T-cell (primary cell): ENCODE measurements at places on chromosomes 16 and 17. TPM values are rescaled to one million over a fixed set of nuclear protein-coding genes. Genes with fewer than 3 reads are reported as not detected.

DNA sequence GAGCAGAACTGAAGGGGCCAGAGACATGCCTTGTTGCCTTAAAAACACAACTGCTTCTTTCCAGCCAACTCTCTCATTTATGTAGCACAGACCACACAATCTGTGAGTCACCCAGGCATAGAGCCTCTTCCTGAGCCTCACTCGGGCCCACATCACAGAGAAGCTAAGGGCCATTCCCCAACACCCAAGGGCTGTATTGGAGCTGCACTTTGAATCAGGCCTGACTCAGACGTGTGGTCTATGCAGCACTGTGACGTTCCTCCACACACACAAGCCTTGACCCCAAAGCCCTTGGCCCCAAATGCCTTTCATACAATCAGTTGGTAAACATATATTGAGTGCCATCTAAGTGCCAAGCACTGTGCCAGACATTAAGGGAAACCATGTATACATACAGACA is 308.9 kb upstream of the DYNLRB2 start:
- DNase-seq = no peak
- H3K4me3 ChIP-seq = no peak overlapping the region
- H3K4me1 ChIP-seq = no peaks in the 10 kb centered on the region
- no peaks in the 10 kb centered on the region for H3K36me3 ChIP-seq
- H3K27me3 ChIP-seq = no peaks in the 10 kb centered on the region
- no peak overlapping the region for H3K27ac ChIP-seq

- H3K36me3 ChIP-seq = peaks cover 9% of the 10 kb centered on the region
- no peaks in the 10 kb centered on the region for H3K27me3 ChIP-seq
- H3K4me1 ChIP-seq = peaks cover 3% of the 10 kb centered on the region
Measured at GRCh38 chr16:3690980-3691720, 26.2 kb downstream of the TRAP1 start.

VAT1L gene
- total RNA-seq = not detected

DNA sequence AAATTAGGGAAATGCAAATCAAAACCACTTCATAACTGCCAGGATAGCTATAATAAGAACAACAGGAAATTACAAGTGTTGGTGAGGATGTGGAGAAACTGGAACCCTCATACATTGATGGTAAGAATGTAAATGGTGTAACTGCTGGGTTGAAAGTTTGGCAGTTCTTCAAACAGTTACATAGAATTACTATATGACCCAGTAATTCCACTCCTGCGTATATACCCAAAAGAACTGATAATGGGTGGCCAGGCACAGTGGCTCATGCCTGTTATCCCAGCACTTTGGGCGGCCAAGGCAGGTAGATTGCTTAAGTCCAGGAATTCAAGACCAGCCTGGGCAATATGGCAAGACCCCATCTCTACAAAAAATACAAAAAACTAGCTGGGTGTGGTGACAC is 4.5 kb upstream of the CMTM4 start:
- peaks cover 3% of the 10 kb centered on the region for H3K4me1 ChIP-seq
- H3K27me3 ChIP-seq = peaks cover 24% of the 10 kb centered on the region
- DNase-seq = no peak
- no peak overlapping the region for H3K27ac ChIP-seq

- H3K27ac ChIP-seq = peak overlapping the region; percentile 60
- H3K36me3 ChIP-seq = peaks cover 3% of the 10 kb centered on the region
- peaks cover 47% of the 10 kb centered on the region for H3K4me1 ChIP-seq
Measured at GRCh38 chr17:5237541-5238016, 2.9 kb upstream of the SCIMP start.

- no peaks in the 10 kb centered on the region for H3K36me3 ChIP-seq
- no peak overlapping the region for H3K4me3 ChIP-seq
- peak; percentile 51 for DNase-seq
Measured at GRCh38 chr17:38322156-38322779, 21.5 kb downstream of the GPR179 start.

DNA sequence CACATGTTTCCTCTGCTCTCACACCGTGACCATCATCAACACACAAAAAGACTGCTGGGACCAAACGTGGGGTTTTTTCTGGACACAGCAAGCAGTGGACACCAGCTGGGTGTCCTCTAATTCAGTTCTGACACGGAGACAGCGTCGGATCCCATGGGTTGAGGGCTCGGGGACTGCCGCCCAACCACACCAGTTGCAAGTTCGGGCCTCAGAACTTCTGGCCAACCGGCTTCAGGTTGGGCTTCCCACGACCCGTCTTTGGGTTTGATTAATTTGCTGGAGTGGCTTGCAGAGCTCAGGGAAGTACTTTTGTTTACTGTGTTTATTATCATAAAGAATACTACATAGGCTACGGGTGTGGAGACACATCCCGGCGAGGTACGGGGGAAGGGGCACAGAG is 97.8 kb downstream of the BANP start:
- no peak overlapping the region for H3K4me3 ChIP-seq
- no peaks in the 10 kb centered on the region for H3K4me1 ChIP-seq
- no peak overlapping the region for H3K27ac ChIP-seq
- H3K27me3 ChIP-seq = no peaks in the 10 kb centered on the region
- H3K36me3 ChIP-seq = peaks cover 6% of the 10 kb centered on the region
- DNase-seq = no peak

HOXB3 gene
- total RNA-seq = 7.7 TPM

GRCh38 chr17:20066253-20066652 is 57.1 kb downstream of the SPECC1 start:
- no peaks in the 10 kb centered on the region for H3K27me3 ChIP-seq
- no peaks in the 10 kb centered on the region for H3K36me3 ChIP-seq
- H3K4me3 ChIP-seq = no peak overlapping the region
- H3K4me1 ChIP-seq = no peaks in the 10 kb centered on the region

GRCh38 chr16:4263504-4264436 is 9.1 kb downstream of the TFAP4 start:
- H3K27me3 ChIP-seq = no peaks in the 10 kb centered on the region
- no peak overlapping the region for H3K4me3 ChIP-seq
- no peak for DNase-seq
- peaks cover 13% of the 10 kb centered on the region for H3K36me3 ChIP-seq
- no peak overlapping the region for H3K27ac ChIP-seq

FBXO39 gene
- total RNA-seq = 0.53 TPM

- no peaks in the 10 kb centered on the region for H3K27me3 ChIP-seq
- H3K36me3 ChIP-seq = no peaks in the 10 kb centered on the region
- H3K4me1 ChIP-seq = peaks cover 10% of the 10 kb centered on the region
- no peak overlapping the region for H3K4me3 ChIP-seq
Measured at GRCh38 chr17:66343531-66344078, 41.2 kb downstream of the PRKCA start.

GRCh38 chr16:54048586-54049495 is 237.7 kb downstream of the IRX3 start:
- H3K36me3 ChIP-seq = no peaks in the 10 kb centered on the region
- no peak overlapping the region for H3K27ac ChIP-seq
- no peak overlapping the region for H3K4me3 ChIP-seq
- DNase-seq = no peak

GRCh38 chr16:54204756-54205155 is 81.8 kb downstream of the IRX3 start:
- no peak overlapping the region for H3K27ac ChIP-seq
- no peaks in the 10 kb centered on the region for H3K36me3 ChIP-seq
- no peak for DNase-seq
- H3K4me3 ChIP-seq = no peak overlapping the region
- no peaks in the 10 kb centered on the region for H3K27me3 ChIP-seq

DNA sequence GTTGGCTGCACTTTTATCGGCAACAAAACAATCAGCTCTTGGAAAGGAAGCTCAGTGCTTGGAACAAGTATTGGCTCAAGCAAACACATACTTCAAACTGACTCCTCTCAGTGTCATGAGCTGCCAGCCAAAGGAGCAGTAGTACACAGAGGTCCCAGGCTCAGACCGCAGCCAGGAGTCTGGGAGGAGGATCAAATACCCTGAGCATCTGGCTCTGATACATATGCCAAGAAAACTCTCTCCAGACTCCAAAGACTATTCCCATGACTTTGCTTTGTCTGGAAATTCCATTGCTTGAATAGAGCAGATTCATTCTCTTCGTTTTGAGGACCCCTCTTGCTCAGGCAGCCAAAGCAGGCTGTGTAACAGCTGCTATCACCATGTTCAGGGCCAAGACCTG is 501.6 kb upstream of the PSMD7 start:
- no peaks in the 10 kb centered on the region for H3K36me3 ChIP-seq
- DNase-seq = no peak
- H3K4me1 ChIP-seq = no peaks in the 10 kb centered on the region
- H3K4me3 ChIP-seq = no peak overlapping the region

GRCh38 chr16:48971571-48972077 is 310.0 kb downstream of the CBLN1 start:
- no peaks in the 10 kb centered on the region for H3K27me3 ChIP-seq
- H3K27ac ChIP-seq = no peak overlapping the region
- no peak overlapping the region for H3K4me3 ChIP-seq
- H3K4me1 ChIP-seq = no peaks in the 10 kb centered on the region

- H3K4me3 ChIP-seq = no peak overlapping the region
- DNase-seq = no peak
- H3K27me3 ChIP-seq = no peaks in the 10 kb centered on the region
- no peaks in the 10 kb centered on the region for H3K36me3 ChIP-seq
- no peak overlapping the region for H3K27ac ChIP-seq
Measured at GRCh38 chr16:51759329-51759728, 608.3 kb upstream of the SALL1 start.

- H3K4me1 ChIP-seq = no peaks in the 10 kb centered on the region
- no peak overlapping the region for H3K4me3 ChIP-seq
- DNase-seq = no peak
- H3K27ac ChIP-seq = no peak overlapping the region
- no peaks in the 10 kb centered on the region for H3K27me3 ChIP-seq
Measured at GRCh38 chr16:80615735-80616134, 74.9 kb downstream of the DYNLRB2 start.

DNA sequence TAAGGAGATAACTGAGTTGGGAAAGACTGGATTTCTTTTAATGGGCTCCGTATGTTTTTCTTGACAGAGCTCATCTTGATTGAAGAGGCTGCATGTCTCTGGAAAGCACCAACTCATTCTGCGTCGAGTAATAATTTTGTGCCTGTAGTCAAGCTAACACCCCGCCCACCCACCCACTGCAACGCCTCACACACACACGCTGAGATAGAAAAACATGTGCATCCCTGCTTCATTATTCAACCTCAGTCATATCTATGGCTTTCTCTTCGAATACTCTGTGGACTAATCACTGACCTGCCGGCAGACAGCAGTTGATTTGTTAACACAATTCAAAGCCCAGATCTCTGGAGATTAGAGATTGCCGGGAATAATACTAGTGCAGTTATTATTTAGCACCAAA is 220.2 kb upstream of the TOM1L1 start:
- H3K36me3 ChIP-seq = no peaks in the 10 kb centered on the region
- H3K4me1 ChIP-seq = no peaks in the 10 kb centered on the region
- DNase-seq = no peak
- no peak overlapping the region for H3K27ac ChIP-seq
- no peak overlapping the region for H3K4me3 ChIP-seq

DNA sequence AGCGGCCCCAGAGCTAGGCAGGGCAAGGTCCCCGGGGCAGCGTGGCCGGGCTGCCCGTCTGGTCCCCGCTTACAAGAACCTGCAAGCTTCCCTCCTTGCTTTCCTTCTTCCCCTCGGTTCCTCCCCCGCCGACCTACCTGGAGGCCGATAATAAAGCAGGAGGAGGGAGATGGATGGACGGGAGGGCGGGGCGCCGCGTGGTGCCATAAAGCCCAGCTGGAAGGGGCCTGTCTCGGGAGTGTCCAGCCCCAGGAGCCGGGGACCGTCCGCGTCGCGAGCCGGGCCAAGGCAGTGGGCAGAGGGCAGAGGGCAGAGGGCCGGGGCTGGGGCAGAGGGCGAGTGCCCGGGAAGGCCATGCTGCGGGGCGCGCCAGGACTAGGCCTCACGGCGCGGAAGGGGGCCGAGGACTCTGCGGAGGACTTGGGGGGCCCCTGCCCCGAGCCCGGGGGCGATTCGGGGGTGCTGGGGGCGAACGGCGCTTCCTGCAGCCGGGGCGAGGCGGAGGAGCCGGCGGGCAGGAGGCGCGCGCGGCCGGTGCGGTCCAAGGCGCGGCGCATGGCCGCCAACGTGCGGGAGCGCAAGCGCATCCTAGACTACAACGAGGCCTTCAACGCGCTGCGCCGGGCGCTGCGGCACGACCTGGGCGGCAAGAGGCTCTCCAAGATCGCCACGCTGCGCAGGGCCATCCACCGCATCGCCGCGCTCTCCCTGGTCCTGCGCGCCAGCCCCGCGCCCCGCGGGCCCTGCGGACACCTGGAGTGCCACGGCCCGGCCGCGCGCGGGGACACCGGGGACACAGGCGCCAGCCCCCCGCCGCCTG is at the start of gene BHLHA9:
BHLHA9 (plus strand) TSS at position 235 of the 820 bp plus-strand sequence; CDS start at position 355, 120 bp downstream.
- peaks cover 23% of the 10 kb centered on the region for H3K4me1 ChIP-seq
- H3K27ac ChIP-seq = no peak within 1 kb of the TSS
- H3K27me3 ChIP-seq = no peaks in the 10 kb centered on the region
- no peak within 1 kb of the TSS for H3K4me3 ChIP-seq
- no peaks in the 10 kb centered on the region for H3K36me3 ChIP-seq

DNA sequence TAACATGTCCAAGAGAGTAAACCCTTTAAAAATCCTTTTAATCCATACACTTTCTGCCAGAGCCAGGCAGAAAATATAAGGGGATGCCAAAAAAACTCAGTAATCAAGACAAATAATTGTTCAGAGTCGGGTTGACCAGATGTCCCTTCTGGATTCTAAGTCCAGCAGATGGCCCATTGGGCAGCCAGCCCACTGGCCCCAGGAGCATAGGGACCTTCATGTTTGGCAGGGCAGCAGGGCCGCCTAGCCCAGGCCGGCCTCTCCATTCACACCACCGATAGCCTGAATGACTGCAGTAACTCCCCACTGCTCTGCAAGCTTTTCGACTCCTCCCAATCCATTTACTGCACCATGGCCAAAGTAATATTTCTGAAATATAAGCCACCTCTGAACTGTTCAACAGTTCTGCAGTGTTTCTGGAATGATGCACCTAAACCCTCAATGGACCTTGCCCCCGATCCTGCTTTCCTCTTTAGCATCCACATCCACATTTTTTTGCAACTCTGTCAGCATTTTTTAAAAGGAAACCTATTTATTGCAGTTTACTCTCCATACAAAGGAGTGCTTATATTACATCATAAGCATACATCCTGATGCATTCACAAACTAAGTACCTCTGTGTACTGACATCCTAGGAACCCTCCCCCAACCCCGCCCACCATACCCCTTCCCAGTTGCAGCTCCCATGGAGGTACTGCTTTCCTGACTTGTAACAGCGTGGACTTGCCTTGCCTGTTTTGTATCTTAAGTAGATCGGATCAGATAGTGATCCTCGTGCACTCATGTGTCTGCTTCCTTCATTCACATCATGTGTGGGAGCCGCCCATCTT is 46.4 kb downstream of the LDHD start:
- H3K27ac ChIP-seq = no peak overlapping the region
- peaks cover 24% of the 10 kb centered on the region for H3K4me1 ChIP-seq
- H3K4me3 ChIP-seq = no peak overlapping the region
- no peak for DNase-seq
- H3K36me3 ChIP-seq = no peaks in the 10 kb centered on the region

CCL5 gene
- total RNA-seq = 557 TPM

MRPS23 gene
- 32.3 TPM for total RNA-seq

DNA sequence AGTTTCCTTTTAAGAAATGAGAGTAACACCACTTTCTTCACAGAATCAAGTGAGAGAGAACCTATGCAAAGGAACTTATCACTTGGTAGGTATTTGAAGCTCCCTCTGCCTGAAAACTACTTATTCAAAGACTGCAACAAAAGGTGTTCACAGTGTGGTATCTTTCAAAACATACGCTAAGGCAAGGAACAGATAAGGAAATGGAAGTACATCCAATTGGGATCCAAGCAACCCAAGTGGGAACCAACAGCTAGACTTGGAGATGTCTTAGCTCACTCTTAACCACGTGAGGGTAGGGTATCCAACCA is 431 bp upstream of the PPM1E start:
- peak overlapping the region; percentile 45 for H3K4me3 ChIP-seq
- no peak for DNase-seq
- no peak overlapping the region for H3K27ac ChIP-seq
- H3K4me1 ChIP-seq = peaks cover 17% of the 10 kb centered on the region
- H3K27me3 ChIP-seq = peaks cover 11% of the 10 kb centered on the region

NPIPA5 gene
- total RNA-seq = 3.5 TPM
